ENCODE measurements at places on chromosomes 1 and 21. TPM values are rescaled to one million over a fixed set of nuclear protein-coding genes. Genes with fewer than 3 reads are reported as not detected.

The OR2L13 gene
- 0.23 TPM for polyA plus RNA-seq

The TNFRSF25 gene
- polyA plus RNA-seq: 20.8 TPM

The F3 gene
- 1.8 TPM for polyA plus RNA-seq

The GBP6 gene
- not detected for polyA plus RNA-seq

DNA sequence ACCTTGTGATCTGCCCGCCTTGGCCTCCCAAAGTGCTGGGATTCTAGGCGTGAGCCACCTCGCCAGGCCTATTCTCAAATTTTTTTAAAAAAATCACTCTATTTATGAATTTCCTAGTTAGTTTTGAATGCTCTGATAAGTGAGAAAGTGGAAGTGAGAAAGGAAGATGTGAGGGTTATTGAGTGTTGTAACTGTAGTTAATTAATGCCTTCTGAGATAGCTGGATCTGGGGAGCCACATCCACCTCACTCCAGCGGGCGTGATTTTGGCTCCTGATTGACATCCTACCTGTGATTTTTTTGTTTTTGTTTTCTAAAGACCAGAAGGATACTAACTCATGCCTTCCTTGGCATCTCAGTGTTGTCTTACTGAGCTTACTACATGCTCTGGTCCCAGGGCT is 65.6 kb downstream of the ST3GAL3 start:
- no peak for DNase-seq

DNA sequence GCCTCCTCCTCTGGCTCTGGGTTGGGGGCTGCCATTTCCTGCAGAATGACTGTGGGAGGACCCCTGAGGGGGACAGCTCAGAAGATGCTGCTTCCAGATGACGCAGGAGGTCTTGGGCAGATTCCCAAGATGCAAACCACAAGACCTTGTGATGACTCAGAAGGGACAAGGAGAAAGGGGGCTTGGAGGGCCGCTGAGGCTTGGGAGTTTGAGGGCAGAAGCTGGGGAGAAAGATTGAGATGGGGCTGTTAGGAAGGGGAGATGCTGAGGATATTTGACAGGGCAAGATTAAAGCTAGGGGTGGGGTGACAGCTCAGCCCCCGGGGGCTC is 7.5 kb downstream of the PTPRU start:
- no peak for DNase-seq

- DNase-seq: no peak
Observed at GRCh38 chr1:33517596-33518250, 45.3 kb downstream of the ZSCAN20 start.

GRCh38 chr1:237241038-237241437 is 199.1 kb downstream of the RYR2 start:
- no peak for DNase-seq

- no peak for DNase-seq
Observed at GRCh38 chr1:50246869-50247268, 138.1 kb downstream of the ELAVL4 start.

GRCh38 chr1:5994713-5995621 is 2.7 kb upstream of the NPHP4 start:
- DNase-seq: no peak

- no peak for DNase-seq
Observed at GRCh38 chr1:53077599-53077965, 15.6 kb downstream of the PODN start.

DNA sequence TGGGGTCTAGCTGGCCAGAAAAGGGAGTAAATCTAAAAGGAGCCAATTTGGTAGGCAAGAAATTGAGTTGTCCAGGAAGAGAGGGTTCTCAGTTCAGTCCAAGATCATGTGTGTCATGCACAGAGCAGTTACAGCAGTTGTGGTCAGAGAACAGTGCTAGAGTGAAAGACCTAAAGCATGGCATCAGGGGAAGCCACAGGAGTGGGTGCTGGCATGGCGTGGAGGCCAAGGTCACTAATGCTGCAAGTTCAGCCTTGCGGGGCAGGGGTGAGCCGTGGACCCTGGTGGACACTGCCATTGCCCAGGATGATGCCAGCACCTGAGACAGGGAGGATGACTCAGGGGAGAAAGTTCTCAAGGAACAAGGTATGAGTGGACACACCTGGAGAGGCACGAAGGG is 16.6 kb upstream of the TMEM125 start:
- DNase-seq: no peak

- no peak for DNase-seq
Observed at GRCh38 chr1:156752843-156753482, 1.5 kb upstream of the HDGF start.

- peak; percentile 52 for DNase-seq
Observed at GRCh38 chr1:19596065-19596713, 47.9 kb upstream of the NBL1 start.

- DNase-seq: no peak
Observed at GRCh38 chr1:245700631-245701030, 545.8 kb downstream of the KIF26B start.

DNA sequence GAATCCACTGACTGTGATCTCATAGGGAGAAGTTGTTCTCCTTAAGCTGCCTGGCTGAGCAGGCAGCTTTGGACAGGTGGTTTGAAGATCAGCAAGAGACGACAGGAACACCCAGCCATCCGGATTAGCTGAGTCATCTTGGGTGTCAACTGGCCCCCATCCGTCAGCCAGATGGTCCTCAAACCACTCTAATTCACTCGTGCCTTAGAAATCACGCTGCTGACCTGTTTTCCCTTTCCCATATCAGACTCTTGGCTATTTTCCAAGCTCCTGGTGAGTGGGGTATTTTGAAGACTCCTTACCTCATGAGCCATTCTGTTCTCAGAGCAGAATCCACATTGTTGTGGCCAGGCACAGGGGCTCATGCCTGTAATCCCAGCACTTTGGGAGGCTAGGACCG is 149.1 kb upstream of the L1TD1 start:
- peak; percentile 16 for DNase-seq

- DNase-seq: no peak
Observed at GRCh38 chr1:67717876-67718275, 32.9 kb downstream of the GADD45A start.

DNA sequence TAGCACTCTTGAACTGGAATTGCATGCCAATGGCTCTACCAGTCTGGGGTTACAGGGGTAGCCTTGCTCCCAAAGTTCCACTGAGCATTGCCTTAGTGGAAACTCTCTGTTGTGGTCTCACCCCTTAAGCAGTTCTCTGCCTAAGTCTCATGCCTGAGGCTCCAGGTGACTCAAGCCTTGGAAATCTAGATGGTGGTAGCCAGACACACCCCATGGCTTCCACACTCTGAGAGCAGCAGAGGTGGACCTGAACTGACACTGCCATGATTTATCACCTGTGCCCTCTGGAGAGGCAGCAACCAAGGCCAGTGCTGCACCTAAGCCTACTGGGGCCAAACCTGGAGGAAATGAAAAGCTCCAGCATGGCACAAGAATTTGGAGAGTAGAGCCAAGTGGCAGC is 285.7 kb upstream of the PKN2 start:
- no peak for DNase-seq

DNA sequence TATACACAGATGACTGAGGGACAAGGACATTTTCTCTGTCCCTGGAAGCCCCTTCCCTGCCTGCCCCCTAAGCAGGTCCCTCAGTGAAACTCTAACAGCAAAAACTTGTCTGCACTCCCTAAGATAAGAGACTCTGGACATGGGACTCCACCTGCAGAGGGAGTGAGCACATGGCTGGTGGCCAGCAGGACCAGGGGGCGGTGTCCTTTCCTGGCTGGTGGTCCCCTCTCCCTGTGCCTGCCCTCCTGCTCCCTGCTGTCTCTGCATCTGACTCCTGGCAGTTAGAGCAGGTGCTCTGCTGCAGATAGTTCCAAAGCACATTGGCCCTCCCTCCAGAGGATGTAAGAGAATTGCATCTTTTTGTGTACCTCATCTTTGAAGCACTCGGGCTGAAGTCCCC is 215.5 kb downstream of the GRIK3 start:
- DNase-seq: peak; percentile 46

DNA sequence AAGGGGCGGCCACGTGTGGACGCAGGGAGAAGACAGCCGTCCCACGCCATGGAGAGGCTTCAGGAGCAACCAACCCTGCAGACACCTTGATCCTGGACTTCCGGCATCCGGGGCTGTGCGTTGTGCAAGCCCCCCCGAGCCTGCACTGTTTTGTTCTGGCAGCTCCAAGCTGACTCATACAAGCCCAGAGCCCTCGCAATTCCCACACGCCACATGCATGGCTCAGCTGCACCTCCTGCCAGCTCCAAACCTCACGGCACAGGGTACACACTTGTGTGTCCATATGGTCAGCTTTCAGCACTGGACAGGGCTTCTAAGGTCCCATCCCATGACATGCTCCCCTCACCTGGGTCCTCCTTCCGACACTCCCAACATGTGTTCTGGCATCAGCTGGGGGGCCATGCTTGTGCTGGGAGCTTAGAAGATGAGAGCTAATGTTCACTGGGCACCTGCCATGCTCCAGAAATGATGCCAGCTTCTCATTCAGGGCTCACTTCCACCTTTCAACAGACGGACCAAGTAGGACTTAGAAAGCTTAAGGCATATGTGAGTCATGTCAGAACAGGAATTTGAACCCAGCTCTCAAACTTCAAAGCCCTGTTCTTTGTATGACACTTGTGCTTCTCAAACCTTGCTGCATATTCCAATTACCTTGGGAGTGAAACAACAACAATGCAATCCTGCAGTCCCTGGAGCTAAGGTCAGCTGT is 137.3 kb downstream of the PGBD5 start:
- no peak for DNase-seq

- DNase-seq: no peak
Observed at GRCh38 chr1:101153692-101154091, 83.1 kb upstream of the S1PR1 start.

DNA sequence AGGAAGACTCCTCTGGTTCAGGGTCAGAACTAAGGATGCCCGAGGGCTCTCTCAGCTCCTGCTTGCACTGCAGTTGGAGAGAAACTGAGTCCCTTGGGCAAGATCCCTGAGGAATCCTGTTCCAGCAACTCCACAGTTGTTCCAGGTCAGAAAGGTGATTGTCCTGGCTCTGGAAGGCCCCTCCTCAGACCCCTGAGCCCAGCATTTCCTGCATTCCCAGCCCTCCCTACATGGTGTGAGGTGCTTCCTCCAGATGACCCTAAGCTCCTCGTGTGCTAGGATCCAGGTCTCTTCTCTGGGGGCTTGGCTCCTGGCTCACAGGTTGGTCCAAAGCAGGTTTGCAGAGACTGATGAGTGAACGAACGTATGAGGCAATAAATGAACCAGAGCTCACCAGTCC is 11.5 kb downstream of the LDLRAD1 start:
- DNase-seq: peak; percentile 11

- DNase-seq: no peak
Observed at GRCh38 chr1:44483089-44483874, 78.2 kb downstream of the RNF220 start.

GRCh38 chr1:169127305-169127704 is 20.8 kb downstream of the ATP1B1 start:
- no peak for DNase-seq
